Cortex of kidney (tissue), 1 donor: ENCODE measurements at places on chromosomes 5 and 9.

GRCh38 chr9:132637351-132637750, 32.4 kb downstream of the DDX31 start:
- no peak for DNase-seq

DNA sequence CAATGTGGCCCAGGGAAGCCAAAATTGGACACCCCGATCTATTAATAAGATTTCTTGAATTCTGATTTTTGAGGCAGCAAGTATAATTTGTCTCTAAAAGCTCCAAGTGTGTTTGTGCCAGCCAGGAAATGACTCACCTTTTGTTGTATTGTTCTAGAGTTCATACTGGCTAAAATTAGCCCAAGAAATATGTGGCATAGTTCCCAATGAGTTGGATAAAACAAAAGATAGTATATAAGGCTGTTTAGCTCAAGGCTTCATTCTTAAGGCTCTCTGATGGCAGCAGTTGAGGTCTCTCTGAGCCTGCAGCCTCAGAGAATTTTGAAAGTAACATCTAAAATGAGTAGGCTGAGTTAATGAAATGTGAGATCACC, 21.6 kb downstream of the HMGXB3 start:
- DNase-seq, result no peak

- no peak for DNase-seq
Measured at GRCh38 chr9:110076894-110077725, 130.8 kb downstream of the C9orf152 start.

GRCh38 chr5:84274585-84275468, 109.9 kb downstream of the EDIL3 start:
- DNase-seq, result no peak

DNA sequence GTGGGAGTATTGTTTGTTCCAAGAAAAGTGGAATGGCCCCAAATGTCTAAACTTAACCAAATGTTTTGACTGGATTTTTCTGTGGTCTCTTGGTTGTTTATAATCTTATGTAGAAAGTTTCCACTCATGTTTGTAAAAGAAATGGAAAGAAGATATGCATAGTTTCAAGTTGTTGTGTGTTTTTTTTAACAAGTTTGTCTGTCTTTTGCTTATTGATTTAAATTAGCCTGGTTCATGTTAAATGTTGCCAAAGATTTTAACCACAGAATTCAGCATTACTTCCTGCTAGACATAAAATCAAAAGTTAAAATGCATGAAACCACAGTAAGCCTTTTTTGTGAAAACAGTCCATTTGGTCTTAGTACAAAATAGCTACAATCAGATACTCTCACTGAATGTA, 14.0 kb downstream of the PPWD1 start:
- no peak for DNase-seq

DNA sequence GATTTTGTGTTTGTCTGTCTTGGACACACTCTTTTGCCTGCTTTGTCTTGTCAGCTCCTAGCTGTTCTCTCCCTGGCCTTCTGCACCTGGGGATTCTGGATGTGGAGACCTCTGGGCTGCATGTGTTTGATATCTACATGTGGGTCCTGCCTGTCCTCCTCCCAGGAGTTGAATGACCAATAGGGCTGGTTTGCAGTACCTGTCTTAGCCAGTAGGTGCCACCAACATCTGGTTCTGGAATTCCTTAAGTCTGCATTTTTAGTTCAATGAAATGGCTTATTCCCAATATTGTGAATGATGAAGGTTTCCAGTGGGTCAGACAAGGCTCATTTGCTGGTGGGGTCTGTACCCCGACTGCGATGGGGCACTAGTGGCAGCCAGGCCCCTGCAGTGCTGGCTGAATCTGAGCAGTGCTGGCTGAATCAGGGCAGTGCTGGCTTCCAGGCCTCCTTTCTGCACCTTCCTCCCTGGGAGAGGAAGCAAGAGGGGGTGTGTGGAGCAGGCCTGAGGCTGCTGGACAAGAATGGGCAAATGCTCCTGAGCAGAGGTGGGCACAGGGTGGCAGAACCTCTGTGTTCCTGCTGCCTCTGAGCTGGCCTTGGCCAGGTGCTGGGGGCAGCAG, 73.3 kb downstream of the RXRA start:
- DNase-seq, result no peak

DNA sequence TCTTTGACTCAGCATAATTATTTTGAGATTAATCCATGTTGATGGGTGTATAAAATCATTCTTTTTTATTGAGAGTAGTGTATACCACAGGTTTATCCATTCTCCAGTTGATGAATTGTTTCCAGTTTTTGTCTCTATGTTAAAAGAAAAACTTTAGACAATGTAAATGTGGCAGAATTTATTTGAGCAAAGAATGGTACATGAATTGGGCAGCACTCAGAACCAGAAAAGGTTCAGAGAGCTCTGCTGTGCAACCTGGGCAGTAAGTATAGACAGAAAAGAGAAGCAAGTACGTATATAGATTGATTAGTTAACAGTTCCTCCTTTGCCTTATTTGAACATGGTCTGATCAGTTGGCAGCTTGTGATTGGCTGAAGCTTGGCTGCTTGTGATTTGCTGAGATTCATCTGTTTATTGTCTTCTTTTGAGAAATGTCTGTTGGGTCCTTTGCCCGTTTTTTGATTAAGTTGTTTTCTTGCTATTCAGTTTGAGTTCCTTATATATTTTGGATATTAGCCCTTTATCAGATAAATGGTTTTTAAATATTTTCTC, 41.4 kb downstream of the CDC42SE2 start:
- DNase-seq, result no peak

GRCh38 chr5:50730841-50731240, 64.4 kb downstream of the PARP8 start:
- no peak for DNase-seq

- no peak for DNase-seq
Measured at GRCh38 chr5:137581776-137582175, 82.7 kb upstream of the SPOCK1 start.

DNA sequence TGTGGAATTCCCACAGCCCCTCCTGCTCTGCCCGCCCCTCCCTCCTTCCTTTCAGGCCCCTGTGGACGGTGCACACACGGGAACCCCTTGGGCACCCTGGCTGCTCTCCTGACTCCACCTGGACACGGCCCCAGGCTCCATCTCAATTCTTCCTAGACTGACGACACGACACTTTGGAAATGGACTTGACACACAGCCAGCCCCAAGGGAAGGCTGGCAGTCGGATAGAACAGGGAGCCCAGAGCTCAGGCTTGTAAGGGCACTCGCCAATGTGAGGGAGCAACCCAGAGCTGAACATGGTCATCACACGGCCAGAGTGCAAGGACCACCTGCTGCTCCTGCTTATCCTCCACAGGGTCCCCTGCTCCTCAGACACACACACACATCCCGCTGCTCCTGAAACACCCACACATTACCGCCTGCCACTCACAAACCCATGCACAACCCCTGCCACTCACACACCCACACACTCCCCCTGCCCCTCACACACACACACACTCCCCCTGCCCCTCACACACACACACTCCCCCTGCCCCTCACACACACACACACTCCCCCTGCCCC, 8.9 kb downstream of the SLC9A3 start:
- DNase-seq, result no peak

DNA sequence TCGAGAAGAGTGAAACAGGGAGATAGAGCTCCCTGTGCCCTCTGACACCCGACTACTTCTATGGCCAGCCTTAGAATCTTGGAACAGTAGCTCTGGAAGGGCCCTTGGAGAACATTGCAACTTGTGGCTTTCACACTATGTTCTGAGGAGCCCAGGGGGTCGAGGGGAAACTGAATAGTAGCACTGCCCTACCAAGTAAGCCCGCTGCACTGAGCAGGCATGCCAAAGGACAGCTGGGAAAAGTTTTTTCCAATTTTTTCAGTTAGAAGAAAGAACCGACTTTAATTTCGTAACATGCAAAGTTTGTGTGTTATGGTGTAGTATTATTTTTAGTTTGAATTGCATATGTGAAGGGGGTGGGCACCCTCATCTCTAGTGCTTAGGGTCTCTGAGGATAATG, 10.9 kb downstream of the SMIM3 start:
- DNase-seq, result no peak

DNA sequence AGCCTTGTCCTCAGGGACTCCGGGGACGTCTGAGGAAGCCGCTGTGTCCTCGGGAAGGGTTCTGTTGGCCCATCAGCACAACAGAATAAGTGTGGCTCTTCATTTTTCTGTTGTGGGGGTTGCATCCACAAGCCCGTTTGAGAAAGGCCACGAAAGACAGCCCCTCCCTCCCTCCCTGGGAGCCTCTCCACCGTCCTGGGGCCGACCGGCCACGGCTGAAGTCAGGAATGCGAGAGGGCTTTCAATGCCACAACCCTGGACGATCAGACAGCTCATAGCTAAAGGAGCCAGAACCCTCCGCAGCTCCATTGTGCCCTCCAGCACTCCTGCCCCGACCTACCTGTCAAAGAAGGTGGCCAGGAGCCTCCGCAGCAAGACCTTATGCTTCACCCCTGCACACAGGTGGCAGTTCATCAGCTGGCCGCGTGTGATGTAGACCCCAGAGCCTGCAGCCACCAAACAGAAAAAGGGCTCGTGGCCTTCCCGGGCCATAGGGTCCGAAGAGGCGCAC, 52.4 kb upstream of the UBAC1 start:
- DNase-seq, result no peak

DNA sequence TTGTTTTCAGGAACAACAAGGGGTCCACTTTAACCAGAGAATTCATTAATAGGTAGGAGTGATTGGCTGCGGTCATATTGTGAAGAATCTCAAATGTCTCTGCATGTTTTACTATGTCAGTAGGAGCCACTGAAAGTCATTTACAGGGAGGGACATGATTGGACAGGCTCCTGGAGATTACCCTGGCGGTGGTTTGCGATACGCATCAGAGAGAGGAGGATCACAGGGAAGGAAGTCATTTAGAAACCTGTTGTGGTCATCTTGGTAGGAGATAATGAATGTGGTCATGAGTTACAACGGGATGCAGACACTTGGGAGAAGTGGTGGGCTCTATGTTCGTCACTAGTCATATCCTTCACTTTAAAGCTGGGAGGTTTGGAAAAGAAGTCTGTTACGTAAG, 262.8 kb downstream of the FAM114A2 start:
- DNase-seq, result no peak

- no peak for DNase-seq
Measured at GRCh38 chr9:37650299-37650872, 368 bp upstream of the FRMPD1 start.

GRCh38 chr5:141605523-141606277, 13.1 kb downstream of the DIAPH1 start:
- no peak for DNase-seq

DNA sequence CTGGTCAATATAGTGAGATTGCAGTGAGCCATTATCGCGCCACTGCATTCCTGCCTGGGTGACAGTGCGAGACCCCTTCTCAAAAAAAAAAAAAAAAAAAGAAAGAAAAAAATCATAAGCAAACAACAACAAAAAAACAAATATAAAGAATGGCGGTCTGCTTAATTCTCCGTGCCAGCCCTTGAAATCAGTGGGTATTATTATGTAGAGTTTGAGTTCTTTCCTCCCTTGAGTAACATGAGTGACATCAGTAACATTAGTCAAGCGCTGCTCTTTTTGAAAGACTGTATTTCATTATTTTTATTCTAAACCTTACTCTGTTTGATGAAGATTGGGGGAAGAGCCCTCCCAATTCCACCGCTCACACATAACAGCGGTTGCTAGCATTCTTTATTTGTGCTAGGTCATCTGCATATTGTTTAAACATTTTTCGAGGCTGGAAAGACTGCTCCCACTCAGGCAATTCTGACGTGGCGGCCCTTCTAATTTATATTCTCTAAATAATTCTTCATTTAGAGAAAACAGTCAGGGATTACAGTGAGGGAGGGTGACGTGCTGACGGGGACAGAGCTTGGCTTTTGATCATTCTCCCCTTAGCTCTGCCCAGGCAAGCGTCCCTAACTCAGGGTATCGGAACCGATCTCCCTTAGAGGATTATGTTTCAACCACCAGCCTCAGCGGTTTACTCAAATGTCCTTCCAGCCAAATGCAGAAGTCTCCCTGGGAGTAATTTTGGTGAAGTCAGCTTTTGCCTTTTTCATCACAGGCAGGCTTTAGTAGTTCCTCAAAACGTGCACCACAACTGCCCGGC, 860 bp upstream of the MARCHF6 start:
- DNase-seq, result no peak

GRCh38 chr9:110405858-110406443, 68.3 kb upstream of the TXNDC8 start:
- no peak for DNase-seq
